Effector memory CD4-positive, alpha-beta T cell (primary cell): ENCODE measurements at places on chromosomes 5 and 9.

DNA sequence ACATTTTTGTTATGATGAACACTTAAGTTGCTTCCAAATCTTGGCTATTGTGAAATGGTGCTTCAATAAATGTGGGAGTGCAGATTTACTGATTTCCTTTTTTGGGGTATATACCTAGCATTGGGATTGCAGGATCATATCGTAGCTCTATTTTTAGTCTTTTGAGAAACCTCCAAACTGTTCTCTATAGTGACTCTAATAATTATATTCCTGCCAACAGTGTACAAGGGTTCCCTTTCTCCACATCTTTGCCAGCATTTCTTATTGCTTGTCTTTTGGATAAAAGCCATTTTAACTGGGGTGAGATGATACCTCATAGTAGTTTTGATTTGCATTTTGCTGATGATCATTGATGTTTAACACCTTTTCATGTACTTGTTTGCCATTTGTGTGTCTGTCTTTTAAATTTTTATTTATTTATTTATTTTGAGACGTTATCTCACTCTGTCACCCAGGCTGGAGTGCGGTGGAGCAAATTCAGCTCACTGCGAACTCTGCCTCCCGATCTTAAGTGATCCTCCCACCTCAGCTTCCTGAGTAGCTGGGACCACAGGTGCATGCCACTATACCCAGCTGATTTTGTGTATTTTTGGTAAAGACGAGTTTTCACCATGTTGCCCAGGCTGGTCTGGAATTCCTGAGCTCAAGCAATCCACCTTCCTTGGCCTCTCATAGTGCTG, 59.0 kb downstream of the UNC13B start:
- DNase-seq, result no peak

DNA sequence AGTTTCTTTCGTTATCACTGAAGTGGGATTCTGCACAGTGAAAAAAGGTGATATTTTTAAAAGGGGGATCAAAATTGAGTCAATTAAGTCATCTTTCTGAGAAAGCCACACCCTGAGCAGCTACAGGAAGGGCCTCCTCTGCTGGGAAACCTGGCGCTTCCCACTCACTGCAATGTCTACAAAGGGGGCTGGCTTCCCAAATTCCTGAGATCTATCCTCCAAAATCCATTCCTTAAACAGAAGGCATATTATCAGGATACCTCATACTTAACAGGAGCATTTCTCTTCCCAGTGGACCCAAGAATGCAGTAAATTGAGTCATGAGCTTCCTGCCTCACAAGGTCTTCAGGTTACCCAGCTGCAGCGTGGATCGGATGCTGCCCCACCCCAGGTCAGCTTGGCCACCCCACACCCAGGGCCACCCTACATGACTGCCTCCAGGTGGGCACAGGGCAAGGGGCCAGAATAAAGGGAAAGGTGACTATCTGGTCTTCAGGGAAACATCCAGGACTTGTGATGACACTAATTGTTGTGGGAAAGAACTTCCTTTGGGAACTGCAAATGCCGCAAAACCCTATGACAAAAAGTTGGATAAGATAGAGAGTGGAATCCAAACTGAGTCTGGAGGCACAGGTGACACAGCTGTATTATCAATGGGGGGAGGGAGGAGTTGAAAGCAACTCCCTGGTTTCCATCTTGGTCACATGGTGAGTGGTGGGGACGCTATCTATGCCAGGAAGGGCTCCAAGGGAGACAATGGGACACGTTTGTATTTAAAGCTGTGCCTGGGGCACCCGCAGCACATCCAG, 42.3 kb downstream of the ROR2 start:
- no peak for DNase-seq

DNA sequence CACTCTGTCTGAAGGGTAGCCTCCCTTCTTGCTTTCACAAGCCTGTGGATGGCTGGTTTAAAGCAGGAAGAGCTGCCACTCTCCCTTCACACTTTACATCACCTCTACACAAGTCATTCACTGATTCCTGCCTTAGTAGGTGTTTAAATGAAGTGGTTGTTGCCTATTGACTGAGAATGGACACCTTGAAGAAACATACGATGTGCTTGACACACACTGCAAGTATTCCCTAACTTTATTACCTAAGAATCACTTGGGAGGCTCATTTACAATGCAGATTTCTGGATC, 230.5 kb downstream of the PIK3R1 start:
- no peak for DNase-seq

- no peak for DNase-seq
These were observed 68.7 kb upstream of the GRHPR start for GRCh38 chr9:37353791-37354190.

- DNase-seq, result no peak
These were observed 74.1 kb downstream of the GALNT10 start for GRCh38 chr5:154264549-154265196.

DNA sequence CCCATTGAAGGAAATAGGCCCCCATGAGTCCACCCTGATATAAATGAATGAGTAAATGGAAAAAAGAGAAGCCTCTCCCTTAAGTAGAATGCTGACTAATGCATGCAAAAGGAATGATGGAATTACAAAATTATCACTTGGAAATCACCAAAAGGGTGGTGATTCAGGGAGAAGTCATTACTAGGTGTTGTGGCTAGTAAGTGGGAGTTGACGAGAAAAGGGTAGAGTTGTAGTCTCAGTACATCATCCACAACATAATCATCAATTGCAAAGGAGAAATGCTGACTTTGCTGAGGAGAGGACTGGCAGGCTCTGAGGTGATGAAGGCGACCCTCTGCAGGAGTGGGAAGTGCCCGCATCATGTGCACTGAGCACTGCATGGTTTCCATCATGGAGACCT, 201.5 kb upstream of the S1PR3 start:
- DNase-seq, result no peak

DNA sequence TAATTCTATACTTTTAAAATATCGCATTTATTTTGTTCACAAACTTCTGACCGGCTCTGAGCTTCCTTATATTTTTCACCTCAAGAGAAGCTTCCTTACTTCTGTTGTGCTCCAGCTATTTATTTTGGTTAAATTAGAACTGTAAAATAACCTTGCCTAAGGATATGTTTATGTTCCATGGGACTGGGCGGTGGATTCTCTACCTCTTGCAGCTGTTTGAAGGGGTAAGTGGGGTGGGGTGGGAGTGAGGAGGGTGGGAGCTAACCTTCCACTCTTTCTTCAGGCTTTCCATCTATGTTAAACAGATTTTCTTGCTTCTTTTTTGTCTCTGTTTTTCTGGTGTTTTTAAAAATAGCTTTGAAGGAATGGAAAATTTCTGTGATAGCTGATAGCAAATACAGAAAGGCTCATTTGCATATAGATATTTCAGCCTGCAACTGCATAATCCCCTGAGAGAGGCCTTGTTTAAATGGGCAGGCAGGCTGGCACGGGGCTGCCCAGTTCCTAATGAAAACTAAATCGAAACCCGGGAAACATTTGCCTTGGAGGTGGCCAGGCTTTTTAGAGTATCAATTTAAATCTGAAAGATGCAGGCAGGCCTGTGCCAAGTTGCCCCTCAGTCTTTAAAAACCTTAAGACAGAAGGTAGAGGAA, 122.1 kb upstream of the DMAC1 start:
- no peak for DNase-seq

DNA sequence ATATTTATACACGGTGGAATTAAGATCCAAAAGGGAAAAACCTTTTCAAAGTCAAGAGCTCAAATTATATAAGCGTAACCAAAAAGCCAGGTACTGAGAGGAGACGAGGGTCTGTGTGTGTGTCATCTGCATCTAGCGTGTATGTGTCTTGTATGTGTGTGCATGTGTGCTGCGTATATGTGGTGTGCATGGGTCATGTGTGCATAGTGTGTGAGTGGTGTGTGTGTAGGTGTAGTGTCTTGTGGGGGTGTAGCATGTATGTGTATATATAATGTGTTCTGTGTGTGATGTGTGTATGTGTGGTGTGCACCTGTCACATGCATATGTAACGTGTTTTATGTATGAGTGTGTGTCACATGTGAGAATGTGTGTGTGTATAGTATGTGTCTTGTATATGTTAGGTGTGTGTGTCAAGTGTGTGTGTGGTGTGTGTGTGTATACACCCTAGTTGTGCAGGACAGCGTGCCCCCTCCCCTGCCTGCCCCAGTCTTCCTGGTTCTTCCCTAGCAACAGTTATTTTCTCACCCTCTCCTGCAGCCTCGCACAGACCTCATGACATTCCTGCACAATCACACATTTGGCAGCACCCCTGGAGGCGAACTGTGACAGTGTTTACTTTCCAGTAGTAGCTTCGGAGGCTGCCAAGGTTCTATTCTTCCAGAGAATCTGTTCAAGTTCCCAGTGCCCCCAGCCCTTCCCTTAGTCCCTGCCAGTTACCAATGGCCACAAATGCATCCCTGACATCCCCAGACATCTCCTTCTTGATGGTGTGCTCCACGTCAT, 27.1 kb upstream of the TNIP1 start:
- DNase-seq, result no peak

GRCh38 chr5:167944121-167944852, 347.2 kb upstream of the WWC1 start:
- no peak for DNase-seq

- DNase-seq, result no peak
These were observed 47.6 kb downstream of the PRRC2B start for GRCh38 chr9:131441441-131441840.

- DNase-seq, result no peak
These were observed 49.8 kb upstream of the RPS23 start for GRCh38 chr5:82327941-82328340.

GRCh38 chr9:126838895-126839294, 21.5 kb upstream of the ZBTB34 start:
- DNase-seq, result no peak

DNA sequence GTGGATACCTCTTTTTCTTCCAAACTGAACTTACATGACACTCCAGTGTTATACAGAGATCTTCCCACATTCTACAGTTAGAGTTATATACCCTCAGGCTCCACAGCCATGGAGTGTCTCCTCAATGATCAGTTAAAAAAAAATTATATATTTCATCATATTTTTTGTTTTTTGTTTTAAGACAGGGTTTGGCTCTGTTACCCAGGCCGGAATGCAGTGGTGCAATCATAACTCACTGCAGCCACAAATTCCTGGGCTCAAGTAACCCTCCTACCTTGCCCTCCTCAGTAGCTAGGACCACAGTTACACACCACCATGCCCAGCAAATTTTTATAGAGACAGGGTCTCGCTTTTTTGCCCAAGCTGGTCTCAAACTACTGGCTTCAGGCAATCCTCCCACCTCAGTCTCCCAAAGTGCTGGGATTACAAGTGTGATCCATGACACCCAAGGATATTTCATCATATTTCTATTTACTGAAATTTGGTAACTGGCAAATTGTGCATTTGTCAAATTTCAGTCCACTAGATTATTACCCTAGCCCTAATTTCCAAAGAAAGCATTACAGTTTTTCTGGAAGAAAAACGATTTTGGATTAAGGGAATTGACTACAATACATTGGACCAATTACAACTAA, 18.1 kb upstream of the SCAI start:
- DNase-seq, result no peak

- DNase-seq, result no peak
These were observed 59.4 kb downstream of the MED27 start for GRCh38 chr9:132020272-132020671.

- no peak for DNase-seq
These were observed 84.9 kb upstream of the CCNG1 start for GRCh38 chr5:163352531-163352930.

- no peak for DNase-seq
These were observed 5.7 kb upstream of the GAPVD1 start for GRCh38 chr9:125255781-125256391.

- no peak for DNase-seq
These were observed 87.2 kb upstream of the NEURL1B start for GRCh38 chr5:172553903-172554302.

GRCh38 chr5:28580616-28581015, 1542.2 kb upstream of the CDH9 start:
- DNase-seq, result no peak

DNA sequence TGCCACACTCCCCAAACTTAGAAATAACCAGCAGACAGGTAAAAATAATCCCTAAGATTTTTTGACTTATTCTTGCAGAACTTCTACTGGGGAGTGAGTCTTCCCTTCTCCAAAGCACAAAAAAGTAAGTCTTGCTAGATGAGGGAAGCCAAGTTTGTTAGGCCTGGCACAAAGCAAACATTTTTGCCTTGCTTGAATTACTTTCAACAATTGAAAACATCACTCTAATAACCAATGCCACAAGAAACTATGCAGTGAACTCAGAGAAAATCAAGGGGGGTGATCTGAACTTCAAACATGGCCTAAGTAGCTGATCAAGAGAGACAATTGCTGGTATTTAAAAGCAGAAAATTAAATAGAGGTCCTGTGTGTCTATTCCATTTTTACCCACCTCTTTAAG, 123.6 kb upstream of the SLC1A3 start:
- no peak for DNase-seq

- DNase-seq, result no peak
These were observed 128.1 kb upstream of the TRIM32 start for GRCh38 chr9:116558818-116559540.

DNA sequence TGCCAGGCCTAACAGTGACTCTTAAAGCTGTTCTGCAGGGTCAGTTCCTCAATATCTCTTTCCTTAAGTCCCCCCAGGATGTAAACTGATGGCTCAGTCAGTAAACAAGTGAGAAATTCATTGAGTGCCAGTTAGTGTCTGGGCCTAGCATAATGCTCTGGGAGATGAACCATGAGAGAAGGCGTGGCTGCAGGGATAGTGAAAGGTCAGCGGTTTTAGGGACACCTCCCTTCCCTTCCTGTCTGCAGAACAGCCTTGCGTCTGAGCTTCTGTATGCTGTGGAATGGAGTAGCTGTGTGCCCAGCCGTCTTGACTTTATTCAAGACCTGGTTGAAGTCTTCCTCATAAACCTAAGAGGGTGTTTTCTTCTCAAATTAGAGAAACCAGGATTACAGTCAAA, 46.7 kb upstream of the DMRT3 start:
- DNase-seq, result no peak

GRCh38 chr9:17116400-17116837, 18.4 kb upstream of the CNTLN start:
- DNase-seq, result no peak

- no peak for DNase-seq
These were observed 81.5 kb downstream of the SHB start for GRCh38 chr9:37987467-37987981.

- DNase-seq, result no peak
These were observed 84.7 kb downstream of the EDIL3 start for GRCh38 chr5:84299959-84300358.

- no peak for DNase-seq
These were observed 362.8 kb downstream of the SEMA5A start for GRCh38 chr5:9182899-9183695.
